ENCODE measurements at places on chromosomes 12 and 14.

GRCh38 chr14:67881225-67881624, 61.6 kb downstream of the RAD51B start:
- DNase-seq: no peak

- DNase-seq: peak; percentile 77
Measured at GRCh38 chr12:8033153-8034044, 883 bp downstream of the FOXJ2 start.

- no peak for DNase-seq
Measured at GRCh38 chr12:116236976-116237375, 40.5 kb downstream of the MED13L start.

GRCh38 chr12:13311551-13311950, 115.0 kb downstream of the EMP1 start:
- no peak for DNase-seq

- peak; percentile 32 for DNase-seq
Measured at GRCh38 chr14:103130965-103131364, 7.7 kb downstream of the TNFAIP2 start.

- no peak for DNase-seq
Measured at GRCh38 chr14:64878837-64879634, 671 bp downstream of the SPTB start.

DNA sequence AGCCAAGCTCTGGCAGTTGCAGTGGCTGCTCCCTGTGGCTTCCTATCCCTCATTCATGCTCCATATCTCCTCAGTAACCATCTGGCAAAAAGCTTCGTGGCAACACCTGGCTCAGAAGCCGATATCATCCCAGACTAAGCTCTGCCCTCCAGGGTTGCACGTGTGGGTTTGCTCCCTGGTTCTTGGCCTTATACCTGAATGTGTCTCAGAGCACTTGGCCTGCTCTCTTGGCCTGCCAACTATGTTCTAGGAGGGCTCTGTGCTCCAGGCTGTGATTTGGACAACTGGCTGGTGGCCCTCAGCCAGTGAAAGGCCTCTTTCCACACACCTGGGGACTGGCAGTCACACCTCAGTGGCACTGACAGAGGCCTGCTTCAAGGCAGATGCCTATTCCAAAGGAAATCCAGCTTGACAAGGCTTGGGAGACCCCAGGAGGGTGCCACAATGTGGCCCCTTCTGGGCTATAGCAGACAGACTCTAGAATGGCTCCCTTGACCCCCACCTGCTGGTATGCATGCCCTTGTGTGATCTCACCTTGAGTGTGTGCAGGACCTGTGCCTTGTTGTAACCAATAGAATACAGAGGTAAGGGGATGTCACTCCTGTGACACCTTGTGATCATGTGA, 10.5 kb downstream of the PLD4 start:
- DNase-seq: no peak

GRCh38 chr12:56299308-56299852, 750 bp downstream of the CS start:
- DNase-seq: no peak

DNA sequence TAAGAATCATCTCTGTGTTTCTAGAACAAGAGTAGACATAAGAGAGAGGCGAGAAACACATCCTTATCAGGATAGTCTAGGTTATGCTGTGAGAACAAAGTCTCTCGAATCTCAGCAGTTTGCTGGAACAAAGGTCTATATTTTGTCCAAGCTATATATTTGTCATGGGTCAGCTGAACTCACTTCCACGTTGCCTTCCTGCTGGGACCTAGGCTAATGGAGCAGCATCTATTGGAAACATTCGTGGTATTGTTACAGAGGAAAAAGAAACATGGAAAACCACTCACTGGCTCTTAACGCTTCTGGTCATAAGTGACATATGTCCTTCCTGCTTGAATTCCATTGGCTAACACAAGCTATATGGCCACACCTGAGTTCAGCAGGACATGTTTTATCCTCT, 112.6 kb upstream of the DYRK2 start:
- DNase-seq: no peak

DNA sequence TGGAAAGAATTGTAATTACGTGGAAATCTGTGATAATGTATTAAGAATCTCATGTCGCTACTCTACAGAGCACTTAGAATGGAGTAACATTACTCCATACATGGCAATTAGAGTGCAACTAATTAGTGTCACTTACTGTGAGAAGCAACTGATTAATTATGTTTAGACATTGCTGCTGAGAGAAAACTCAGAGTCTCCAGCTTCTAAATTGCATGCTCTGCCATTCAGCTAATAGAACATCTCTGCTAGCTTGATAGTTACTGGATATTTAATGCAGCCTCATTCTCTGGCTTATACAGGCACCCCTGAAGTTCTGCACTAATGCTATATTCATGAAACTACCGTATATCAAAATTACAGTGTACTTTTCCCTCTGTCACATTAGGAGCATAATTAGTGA, 338.4 kb downstream of the ADAMTS20 start:
- no peak for DNase-seq

DNA sequence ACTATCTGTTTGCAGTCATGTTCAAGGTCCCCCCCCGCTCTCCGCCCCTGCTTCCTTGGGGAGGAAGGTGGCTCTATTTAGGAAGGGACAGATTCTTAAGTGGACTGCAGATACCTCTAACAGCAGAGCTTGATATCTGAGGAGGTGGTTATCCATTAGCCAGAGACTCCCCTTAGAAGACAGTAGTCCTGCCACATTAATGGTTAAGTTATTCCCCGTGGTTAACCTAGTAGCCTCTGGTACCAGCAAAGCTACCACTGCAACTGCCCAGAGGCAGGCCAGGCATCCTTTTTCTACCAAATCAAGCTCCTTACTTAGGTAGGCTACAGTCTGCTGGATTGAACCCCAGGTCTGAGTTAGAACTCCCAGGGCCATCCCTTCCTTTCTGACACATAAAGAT, 162.1 kb upstream of the AVPR1A start:
- no peak for DNase-seq

GRCh38 chr14:84445486-84445885, 1084.5 kb upstream of the FLRT2 start:
- no peak for DNase-seq

- DNase-seq: no peak
Measured at GRCh38 chr14:59374048-59374447, 91.1 kb downstream of the GPR135 start.

Measured in frontal cortex (tissue), 4 donors.